Right lung (tissue), 10 donors: ENCODE measurements at places on chromosomes 5 and 9. TPM values are rescaled to one million over a fixed set of nuclear protein-coding genes. Genes with fewer than 3 reads are reported as not detected.

The RLN2 gene
- 2.3 TPM for polyA plus RNA-seq

The ANKRD31 gene
- 0.34 TPM for polyA plus RNA-seq

The ALDOB gene
- 0.50 TPM for polyA plus RNA-seq

- no peak for DNase-seq
Measured at GRCh38 chr9:112315331-112316257, 17.8 kb downstream of the PTBP3 start.

- no peak for DNase-seq
Measured at GRCh38 chr5:38615981-38616451, 59.6 kb upstream of the LIFR start.

DNA sequence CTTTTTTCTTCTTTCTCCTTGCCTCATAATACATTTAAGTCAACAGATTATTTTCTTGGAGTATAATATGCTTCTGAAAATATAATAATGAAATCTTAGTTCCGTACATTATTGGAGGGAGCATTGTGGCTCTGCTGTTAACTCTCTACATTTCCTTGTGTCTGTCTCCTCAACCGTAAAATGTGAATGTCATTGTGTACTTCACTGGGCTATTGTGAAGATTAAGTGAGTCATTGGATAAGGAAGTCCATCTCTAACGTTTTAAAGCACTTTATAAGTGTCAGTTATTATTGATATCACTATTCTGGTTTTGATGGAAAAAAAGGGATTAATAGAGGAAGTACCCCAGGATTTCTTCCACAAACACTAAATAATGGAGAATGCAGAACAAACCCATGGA is 304.5 kb upstream of the RFX3 start:
- DNase-seq = no peak

DNA sequence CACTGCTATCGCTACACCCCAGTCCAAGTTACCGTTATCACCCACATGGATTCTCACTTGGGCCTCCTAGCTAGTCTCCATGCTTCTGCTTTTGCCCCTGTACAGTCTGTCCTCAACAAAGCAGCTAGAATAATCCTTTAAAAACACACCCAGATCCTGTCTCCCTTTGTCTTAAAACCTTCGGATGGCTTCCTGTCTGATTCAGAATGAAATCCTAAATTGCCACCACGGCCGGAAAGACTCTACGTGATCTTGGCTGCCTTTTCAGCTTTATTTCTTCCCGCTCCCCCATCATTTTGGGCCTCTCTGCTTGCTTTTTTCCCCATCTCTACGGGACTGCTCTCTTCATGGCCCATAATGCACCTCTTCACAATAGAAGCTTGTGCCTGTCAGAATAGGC is 33.4 kb downstream of the GDNF start:
- DNase-seq = no peak
